ENCODE measurements at places on chromosomes 16 and 17.

- no peak for DNase-seq
- H3K4me3 ChIP-seq: no peak overlapping the region
- H3K36me3 ChIP-seq: no peaks in the 10 kb centered on the region
- H3K27me3 ChIP-seq: no peaks in the 10 kb centered on the region
- H3K27ac ChIP-seq: no peak overlapping the region
These were observed 948.1 kb downstream of the KCNJ2 start for GRCh38 chr17:71117466-71117865.

- no peak overlapping the region for H3K4me3 ChIP-seq
- no peaks in the 10 kb centered on the region for H3K27me3 ChIP-seq
- DNase-seq: no peak
- no peaks in the 10 kb centered on the region for H3K36me3 ChIP-seq
These were observed 115.1 kb upstream of the CCL2 start for GRCh38 chr17:34140006-34140405.

GRCh38 chr17:18860161-18860972 is 2.4 kb downstream of the PRPSAP2 start:
- DNase-seq: peak; percentile 28
- no peak overlapping the region for H3K4me3 ChIP-seq
- peaks cover 4% of the 10 kb centered on the region for H3K36me3 ChIP-seq
- no peak overlapping the region for H3K27ac ChIP-seq
- no peaks in the 10 kb centered on the region for H3K27me3 ChIP-seq

DNA sequence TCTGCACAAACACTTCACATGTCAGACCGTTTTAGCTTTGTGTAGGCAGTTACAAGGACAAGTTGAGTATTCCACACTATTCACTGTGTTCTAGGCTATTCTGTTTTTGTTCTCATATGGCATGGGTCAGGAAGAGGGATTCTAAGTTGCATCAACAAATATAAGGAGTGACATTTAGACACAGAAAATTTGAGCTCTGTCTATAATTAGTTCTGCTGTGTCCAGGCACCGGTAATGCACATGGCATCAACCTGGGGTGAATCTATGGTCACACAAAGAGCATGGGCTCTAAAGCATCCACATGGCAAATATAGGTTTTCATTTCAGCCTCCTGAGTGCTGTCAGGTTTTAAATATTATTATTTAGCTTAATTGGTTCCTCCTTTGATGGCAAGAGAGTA is 130.4 kb upstream of the PMFBP1 start:
- DNase-seq: no peak
- H3K4me1 ChIP-seq: no peaks in the 10 kb centered on the region
- H3K27me3 ChIP-seq: no peaks in the 10 kb centered on the region
- no peak overlapping the region for H3K4me3 ChIP-seq
- no peaks in the 10 kb centered on the region for H3K36me3 ChIP-seq
- H3K27ac ChIP-seq: no peak overlapping the region
